Effector CD4-positive, alpha-beta T cell (primary cell): ENCODE measurements at places on chromosomes 2 and 18.

DNA sequence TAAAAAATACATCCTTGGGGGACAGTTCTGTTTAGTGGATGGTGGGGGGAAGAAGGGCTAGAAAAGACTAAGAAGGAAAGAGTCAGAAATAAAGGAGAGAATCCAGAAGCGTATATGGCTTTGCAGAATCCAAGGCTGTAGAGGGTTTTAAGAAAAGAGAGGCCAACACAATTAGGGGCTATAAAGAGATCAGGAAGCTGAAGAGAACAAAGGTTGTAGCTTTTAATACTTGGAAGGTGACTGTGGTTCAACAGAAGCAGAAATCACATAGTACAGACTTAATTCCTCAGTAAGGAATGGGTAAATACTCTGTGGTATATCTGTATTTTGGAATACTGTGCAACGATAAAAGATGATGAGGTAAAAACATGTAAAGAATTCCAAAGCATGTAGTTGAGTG, 286.4 kb downstream of the AGPS start:
- no peak for DNase-seq

- DNase-seq, result no peak
Measured at GRCh38 chr2:63522950-63523349, 65.3 kb downstream of the WDPCP start.

GRCh38 chr18:39945076-39945475, 2010.0 kb upstream of the PIK3C3 start:
- DNase-seq, result no peak

- DNase-seq, result no peak
Measured at GRCh38 chr18:433960-434359, 66.5 kb downstream of the COLEC12 start.

- DNase-seq, result no peak
Measured at GRCh38 chr18:8828798-8829197, 123.4 kb downstream of the MTCL1 start.

- DNase-seq, result no peak
Measured at GRCh38 chr2:43453179-43454170, 142.4 kb downstream of the THADA start.

- no peak for DNase-seq
Measured at GRCh38 chr2:33419581-33420200, 56.8 kb upstream of the RASGRP3 start.

DNA sequence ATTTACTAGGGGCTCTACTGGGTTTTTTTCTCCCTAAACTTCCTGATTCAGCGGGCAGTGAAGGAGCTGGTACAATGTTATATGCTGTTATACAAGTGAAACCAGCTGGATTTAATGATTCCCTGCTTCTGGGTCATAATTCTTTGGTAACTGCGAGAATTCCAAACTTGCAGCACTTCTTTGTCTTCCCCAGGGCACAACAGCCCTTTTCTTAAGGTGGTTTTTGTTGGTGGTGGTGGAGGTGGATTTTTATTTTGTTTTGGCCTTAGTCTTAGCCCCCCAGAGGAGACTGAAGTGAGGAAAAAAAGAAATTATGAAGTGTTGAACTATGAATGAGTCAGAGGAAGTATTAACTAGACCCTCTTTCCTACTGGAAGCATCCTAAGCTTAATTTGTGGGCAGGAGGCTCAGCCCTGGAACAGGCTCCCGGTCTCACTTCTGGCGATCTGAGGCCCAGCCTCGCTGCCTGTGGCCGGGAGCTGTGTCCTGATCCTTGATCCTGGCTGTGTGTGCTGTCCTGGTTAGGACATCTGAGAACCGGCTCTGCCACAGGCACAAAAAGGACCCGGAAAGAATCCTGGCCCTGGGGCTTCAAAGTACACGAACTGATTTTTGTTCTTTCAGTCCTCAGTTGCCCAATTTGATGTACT, 141.9 kb downstream of the LYPD6B start:
- DNase-seq, result no peak

DNA sequence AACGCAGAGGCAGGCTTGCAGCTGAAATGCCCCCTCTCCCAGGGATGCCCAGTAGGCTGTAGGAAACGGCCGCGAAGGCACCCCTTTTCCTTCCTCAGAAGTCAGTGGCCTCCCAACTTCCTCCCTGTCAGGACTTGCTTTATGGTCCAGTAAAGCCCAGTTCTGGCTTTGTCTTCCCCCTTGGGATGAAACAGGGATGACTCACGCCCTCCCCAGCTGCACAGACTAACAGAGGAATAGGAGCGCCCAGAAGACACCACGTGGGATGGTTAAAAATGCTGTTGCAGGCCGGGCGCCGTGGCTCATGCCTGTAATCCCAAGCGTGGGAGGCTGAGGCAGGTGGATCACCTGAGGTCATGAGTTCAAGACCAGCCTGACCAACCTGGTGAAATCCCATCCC, 6.9 kb downstream of the CREG2 start:
- DNase-seq, result no peak

GRCh38 chr18:33906046-33906445, 318.7 kb downstream of the NOL4 start:
- no peak for DNase-seq

DNA sequence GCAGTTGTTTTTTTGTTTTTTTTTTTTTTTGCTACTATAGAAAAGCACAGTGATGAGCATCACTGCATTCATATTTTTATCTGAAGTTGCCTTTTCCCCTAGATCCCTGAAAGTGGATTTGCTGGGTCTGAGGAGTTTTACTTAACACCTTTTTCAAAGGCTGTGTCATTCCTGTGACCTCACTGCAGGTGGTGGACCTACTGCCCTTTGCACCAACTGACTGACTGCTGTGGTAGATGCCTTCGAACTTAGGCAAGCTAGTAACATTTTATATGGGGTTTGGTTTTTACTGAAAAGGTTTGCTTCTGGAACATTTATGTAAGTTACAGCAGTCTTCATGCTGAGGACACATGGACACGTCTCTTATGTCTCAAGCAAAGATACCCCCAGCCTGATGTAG, 36.2 kb downstream of the SPTBN1 start:
- no peak for DNase-seq

DNA sequence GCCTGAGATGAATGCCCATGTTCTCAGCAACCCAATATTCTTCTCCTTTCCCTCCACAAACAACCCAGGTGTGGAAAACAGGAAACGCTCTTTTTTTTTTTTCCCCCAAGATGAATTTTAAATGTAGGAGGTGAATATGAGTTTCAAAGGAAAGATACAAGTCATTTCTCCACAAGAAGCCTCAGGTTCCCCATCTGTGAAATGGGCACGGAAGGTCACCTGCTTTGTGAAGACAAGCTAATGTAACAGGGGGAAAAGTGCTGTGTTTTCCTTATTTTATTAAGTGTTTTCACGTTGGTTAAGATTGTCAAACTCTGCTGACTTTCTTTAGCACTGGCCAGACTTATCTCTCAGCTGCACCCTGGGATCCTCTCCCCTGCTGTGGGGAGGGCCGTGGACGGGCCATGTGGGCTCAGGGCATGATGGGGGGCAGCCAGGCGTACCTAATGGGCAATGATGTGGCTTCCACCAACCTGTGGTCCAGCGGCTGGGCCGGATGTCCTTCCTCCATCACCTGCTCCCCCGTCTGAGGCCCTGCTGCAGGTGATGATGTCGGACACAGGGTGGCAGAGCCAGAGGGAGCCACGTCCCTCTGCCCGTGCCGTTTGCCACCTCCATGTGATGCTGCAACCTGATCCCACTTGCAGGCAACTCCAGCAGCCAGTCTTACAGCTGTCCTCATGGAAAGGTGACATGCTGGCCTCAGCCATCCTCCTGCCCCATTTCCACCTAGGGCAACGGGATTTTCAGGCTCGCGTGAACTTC, 130.0 kb upstream of the PXDN start:
- DNase-seq, result no peak

DNA sequence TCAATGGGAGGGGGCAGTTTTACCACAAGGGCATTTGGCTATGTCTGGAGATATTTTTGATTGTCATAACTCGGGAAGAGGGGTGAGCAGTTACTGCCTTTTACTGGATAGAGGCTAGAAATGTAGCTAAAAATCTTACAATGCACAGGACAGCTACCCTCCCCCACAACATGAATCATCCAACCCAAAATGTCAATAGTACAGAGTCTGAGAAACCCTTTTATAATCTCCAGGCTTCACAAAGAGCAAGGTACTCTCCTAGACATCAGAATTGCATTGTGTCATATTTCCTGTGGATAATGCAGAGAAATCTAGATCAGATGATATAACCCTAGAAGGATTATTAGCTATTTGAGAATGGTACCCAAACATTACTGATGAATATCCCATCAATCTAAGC, 277.1 kb upstream of the NRP2 start:
- no peak for DNase-seq

DNA sequence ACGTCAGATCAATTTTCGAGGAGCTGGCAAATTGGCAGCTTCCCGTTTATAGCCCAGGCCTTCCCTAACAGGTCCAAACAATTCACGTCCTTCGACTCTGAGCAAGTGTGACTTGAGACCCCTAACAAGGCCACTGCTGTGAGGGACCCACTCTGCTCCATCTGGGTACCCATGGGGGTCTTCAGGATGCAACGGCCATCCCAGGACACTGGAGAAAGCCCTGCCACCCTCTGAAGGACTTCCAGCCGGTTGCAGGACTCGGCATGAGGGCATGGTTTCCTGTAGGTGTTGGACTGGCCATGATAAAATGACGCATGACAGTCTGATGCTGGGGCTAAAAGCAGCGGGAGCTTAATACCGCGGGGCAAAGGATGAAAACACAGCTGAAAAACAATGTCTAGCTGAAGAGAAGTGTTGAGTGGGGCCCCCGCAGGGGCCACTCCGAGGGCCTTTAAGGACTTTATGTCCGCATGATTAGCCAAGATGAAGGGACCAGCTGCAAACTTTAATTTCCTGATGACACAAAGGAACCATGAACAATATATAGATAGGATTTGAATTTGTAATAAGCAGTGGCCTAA, 113.3 kb upstream of the ZNF521 start:
- no peak for DNase-seq

GRCh38 chr18:2104620-2105462, 466.5 kb downstream of the METTL4 start:
- peak; percentile 11 for DNase-seq

DNA sequence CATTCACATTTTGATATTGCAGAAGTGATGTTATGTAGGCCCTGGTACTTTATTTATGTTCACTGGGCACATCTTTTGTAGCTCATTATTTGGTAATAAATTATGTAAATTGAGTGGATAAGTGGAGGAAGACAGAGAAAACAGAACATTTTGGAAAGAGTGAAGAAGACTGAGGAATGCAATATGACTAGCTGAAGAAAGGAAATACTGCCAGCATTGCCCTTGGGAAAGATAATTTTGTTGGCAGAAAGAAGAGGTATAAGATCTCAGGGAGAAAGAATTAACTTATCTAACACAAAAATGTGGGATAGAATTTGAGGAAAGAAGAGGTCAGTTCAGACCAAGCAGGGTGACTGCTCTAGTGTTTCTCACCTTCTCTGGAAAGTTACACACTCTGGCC, 118.8 kb downstream of the TTC27 start:
- no peak for DNase-seq

DNA sequence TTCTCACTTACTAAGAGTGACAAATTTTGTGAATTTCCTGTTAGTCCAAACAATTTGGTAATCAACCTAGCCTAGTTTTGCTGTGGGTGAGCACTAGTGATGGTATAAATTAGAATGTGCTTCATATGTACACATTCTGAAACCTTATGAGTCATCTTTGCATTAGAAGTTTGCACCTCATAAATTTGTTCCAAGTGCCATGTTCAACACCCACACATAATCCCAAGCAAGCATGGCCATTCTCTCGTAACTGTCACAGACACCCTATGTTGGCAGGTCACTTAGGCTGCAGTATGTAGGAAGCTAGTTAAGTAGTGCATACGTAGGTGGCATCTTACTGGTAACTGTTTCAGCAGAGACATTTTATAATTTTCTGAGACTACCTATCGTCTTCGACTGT, 46.9 kb downstream of the NAB1 start:
- no peak for DNase-seq

DNA sequence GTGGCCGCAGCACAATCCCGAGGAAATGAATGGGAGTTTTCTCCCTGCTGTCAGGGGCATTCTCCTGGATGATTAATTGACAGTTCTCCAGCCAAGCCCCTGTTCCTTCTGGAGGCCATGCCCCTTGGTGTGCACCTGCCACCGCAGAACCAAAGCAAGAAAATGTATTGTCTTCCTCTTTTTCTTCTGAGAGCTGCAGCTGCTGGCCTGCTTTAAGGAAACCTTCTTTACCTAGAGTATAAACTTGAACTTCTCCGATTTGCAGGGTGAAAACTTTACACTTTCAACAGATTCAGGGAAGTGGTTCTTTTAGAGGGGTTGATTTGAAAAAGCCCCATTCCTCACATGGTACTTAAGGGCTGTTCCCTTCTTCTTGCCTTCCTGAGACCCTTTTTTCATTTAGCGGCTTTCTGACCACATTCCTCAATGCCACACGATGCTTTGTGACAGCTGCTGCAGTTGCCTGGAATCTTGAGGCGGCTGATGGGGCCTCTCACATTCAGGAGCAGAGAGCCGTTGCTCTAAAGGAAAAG, 402.8 kb downstream of the TXNL1 start:
- DNase-seq, result no peak

GRCh38 chr2:49812730-49813129, 658.4 kb upstream of the FSHR start:
- DNase-seq, result no peak

DNA sequence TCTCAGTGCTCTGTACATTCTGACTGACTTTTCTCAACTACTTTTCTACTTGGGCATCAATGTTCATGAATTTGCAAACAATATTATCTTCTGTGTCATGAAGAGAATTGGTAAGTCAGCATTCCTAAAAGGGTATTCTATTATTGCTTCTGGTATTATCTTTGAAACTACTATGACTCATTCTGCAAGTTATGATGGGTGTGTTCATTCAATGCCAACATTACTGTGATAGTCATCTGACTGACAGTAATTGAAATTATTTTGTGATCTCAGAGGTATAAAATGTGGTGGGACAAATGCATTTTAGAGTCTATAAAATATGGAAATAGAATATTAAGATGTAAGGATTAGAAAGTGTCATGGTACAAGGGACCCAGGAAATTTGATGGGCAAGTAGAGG, 736.0 kb upstream of the CELF4 start:
- no peak for DNase-seq

GRCh38 chr2:164917296-164917903, 37.9 kb downstream of the SLC38A11 start:
- no peak for DNase-seq

GRCh38 chr2:1051075-1051474, 100.4 kb downstream of the SNTG2 start:
- no peak for DNase-seq

DNA sequence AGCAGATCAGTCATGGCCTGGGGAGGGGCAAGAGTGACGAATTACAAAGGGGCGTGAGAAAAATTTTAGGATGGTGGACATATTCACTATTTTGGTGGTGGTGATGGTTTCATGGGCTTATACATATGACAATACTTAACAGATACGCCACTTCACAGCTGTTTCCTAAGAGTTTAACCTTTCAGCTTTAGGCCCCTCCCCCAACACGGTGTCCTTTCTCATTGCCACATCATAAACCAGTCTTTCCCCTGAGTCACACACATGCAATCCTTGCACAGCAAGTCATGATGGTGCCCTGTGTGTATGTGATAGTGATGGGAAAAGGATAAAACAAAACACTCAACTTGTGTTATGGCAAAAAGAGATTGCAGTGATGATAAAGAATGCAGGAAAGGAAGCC, 47.6 kb upstream of the IL1R1 start:
- DNase-seq, result no peak

- no peak for DNase-seq
Measured at GRCh38 chr2:176856683-176857082, 355.9 kb upstream of the HNRNPA3 start.
